CD4-positive, alpha-beta T cell treated with Interleukin-2 at 100 ng/mL for 4 hours (primary cell): ENCODE measurements at places on chromosomes 11 and 22.

DNA sequence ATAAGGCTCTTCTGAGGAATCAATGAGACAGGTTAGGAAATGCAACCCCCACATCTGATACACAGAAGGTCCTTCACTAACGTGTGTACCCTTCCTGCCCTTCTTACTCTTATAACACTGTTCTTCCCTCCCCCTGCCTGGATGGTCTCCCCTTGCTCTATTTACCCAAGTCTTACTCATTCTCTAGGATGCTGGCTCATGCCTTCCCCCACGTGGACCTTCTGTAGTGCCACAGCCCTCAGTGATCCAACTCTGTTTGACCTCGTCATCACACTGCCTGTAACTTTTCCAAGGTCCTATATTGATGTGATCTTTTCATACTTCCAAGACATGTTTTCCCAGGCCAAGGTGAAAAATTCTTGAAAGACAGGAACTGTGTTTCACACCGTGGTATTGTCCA lies 79.8 kb downstream of the C11orf58 start:
- no peak for DNase-seq

DNA sequence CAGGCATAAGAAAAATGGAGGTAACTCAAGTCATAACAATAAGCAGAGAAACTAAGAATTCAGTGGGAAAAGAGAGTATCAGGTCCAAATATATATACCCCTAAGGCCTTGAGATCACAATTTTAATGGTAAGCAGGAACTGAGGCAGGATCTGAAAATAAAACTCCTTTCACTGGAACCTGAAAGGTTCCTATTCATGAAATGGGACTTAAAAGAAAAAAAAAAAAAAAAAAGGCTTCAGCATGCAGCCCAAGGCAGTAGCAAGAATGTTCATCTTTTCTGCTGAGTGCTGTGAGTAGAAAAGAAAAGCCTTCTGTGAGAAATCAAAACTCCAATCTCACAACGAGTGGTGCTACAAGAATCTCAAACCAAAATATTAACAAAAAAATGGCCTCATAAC lies 75.3 kb downstream of the DLG2 start:
- DNase-seq = no peak

DNA sequence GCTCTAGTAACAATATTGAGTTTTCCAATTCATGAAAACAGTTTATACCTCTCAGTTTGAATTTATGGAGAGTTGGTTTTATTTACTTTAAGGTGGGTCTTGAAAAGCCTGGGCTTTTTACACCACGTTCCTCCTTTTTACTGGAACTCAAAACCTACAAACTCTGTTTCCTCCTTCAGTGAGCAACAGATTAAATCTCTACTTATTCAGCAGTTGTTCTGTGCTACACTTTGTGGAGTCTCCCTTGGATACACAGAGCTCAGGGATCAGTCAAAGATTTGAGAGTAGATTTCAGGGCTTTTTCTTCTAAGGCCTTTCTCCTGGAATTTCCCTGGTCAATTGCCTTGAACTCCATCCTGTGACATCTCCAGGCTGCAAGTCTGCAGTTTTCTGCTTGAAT lies 3.5 kb downstream of the NXPE1 start:
- DNase-seq = no peak

GRCh38 chr11:65424205-65425104 lies 1.9 kb downstream of the NEAT1 start:
- DNase-seq = peak; percentile 69

DNA sequence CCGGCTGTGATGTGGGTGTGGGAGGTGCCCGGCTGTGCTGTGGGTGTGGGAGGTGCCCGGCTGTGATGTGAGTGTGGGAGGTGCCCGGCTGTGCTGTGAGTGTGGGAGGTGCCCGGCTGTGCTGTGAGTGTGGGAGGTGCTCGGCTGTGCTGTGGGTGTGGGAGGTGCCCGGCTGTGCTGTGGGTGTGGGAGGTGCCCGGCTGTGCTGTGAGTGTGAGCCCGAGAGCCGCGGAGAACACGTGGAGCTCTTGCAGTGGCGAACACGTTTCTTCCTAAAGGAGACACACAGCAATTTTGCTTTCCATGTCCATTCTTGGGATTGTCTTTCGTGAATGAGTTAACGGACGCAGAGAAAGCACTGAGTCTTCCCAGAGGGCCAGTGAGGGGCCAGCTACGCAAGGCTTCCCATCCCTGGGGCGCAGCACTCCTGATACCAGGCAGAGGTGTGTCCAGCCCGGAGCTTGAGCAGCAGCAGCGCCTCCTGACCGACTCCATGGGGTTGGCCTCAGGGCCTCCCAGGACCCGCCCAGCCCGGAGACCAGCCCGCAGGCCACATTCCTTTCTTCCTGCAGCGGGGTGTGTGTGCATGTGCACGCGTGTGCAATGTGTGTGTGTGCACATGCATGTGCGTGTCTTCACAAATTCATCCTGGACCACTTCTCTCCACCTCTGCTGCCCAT lies 245.0 kb upstream of the B3GAT1 start:
- DNase-seq = no peak

- DNase-seq = no peak
Observed at GRCh38 chr11:84882056-84882455, 745.1 kb downstream of the DLG2 start.

- no peak for DNase-seq
Observed at GRCh38 chr11:114250993-114251814, 45.0 kb upstream of the NNMT start.

DNA sequence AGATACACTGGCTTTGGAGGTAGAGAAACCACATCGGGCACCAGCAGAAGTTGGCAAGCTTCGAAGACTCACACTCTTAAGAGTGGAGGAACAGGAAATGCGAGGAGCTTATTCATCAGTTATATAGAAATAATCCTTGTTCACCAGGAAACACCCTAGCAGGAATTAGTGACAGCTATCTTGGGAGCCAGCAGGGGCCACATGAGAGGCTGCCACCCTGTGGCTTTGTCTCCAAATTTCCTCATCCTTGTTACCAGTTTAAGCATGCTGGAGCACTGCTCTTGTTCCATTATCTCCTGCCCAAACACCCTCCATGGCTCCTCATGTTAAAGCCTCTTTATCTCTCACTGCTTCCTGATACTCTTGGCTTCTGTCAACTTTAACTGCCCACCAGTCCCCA lies 131.0 kb downstream of the PLEKHA7 start:
- no peak for DNase-seq

- DNase-seq = no peak
Observed at GRCh38 chr11:100066399-100066798, 620.7 kb upstream of the ARHGAP42 start.
